ENCODE measurements at places on chromosomes 7 and 10.

DNA sequence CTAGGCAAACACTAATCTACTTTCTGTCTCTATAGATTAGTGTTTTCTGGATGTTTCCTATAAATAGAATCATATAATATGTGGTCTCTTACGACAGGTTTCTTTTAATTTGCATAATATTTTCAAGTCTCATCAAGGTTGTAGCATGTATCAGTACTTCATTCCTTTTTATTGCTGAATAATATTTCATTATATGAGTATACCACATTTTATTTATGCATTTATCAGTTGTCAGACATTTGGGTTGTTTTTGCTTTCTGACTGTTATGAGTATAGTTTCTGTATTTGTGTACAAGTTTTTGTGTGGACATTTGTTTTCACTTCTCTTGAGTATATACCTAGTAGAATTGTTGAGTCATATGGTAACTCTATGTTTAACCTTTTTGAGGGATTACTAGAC, 48.2 kb downstream of the SHOC2 start:
- DNase-seq = no peak

- DNase-seq = no peak
These were observed 50.1 kb upstream of the IFRD1 start for GRCh38 chr7:112400141-112400540.

GRCh38 chr7:1847260-1848001, 177.4 kb downstream of the ELFN1 start:
- no peak for DNase-seq

GRCh38 chr7:22549051-22549450, 49.1 kb upstream of the STEAP1B start:
- DNase-seq = no peak

GRCh38 chr7:116561697-116562483, 37.1 kb downstream of the CAV1 start:
- no peak for DNase-seq

DNA sequence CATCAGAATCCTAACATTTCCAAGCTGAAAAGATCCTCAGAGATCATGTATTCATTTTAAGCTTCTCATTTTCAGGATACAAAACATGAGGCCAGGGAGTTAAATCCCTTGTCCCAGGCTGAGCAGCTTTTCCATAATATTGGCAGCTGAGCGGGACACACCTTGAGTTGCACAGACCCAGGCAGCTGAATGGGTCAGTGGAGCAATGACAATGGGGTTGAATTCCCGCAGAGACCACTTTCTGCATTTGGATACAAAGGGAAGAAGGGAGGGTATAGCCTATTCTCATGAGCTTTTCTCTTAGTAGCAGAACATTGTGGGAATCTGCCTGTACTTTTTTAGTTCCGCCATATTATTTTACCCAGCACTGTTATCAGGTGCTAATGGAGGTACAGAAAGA, 49.5 kb downstream of the PRR15 start:
- no peak for DNase-seq

DNA sequence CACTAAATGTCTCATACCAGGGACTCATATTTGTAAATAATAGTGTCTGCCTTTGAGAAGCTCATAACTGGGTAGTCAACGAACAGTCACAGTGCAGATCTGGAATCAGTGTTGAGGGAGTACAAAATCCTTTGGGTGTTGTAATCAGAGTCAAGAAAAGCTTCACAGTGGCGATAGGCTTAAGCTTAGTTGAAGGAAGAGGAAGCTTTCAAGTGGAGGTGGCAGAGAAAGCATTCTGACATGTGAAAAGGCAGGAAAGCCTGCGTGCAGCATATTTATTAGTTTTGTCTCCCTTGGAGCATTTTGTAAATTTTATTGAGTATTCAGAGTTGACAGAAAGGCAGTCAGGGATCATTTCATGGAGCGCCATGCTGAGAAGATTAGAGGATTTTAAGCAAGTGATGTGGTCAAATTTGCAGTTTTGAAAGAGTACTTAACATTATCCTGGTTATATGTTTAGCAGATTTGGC, 104.9 kb downstream of the ADK start:
- DNase-seq = no peak

DNA sequence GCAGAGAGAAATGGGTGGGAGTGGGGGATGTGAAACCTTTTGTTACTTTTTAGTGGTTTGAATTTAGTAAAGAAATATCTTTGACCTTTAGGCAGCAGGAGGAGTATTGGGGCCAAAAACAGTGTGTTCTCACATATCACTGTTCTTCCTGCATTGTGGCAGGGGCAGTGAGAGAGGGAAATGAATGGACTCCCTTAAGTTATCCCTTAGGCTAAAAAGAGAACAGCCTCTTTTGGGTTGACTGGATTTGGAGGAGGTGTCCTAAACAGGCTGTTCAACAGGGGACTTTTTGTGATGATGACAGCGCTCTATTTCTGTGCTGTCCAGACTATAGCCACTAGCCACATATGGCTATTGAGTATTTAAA, 22.3 kb downstream of the ZNF775 start:
- DNase-seq = no peak

DNA sequence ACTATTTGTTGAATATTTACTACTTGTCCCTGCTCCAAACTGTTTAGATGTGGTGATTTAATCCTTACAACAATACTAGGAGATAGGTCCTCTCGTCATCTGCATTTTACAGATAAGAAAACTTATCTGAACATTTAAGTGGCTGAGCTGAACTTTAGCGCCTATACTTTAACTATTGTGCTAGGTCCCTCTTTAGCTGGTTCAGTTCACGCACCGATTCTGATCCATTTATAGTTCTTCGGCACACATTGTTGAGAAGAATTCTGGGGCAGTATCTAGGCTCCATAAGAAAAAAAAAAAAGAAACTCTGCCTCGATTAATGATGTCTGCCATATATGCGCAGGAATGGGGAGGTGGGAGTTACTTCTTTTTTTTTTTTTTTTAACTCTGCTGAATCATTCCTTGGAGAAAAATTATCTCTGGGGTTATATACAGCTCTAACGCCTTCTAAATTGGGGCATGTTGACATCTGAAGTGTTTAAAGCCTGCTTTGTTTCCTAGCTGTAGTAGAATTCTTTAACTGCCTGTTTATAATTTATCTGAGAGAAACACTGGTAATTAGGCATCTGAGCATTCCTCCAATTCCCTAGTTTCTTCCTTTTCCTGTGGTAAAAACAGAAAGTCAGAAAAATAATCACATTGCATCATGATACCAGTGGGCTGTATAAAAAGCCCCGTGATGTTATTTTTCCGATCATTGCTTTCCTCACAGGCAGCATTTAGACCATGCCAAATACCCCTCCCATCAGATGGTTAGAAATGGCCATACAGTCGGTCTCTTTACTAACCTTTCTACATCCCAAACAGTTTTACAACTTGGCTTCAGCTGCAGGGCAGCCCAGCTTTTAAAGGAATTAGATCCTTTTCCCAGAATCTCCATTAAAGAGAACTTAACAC, 98.5 kb upstream of the KDM7A start:
- DNase-seq = no peak

GRCh38 chr7:39415091-39415787, 151.0 kb upstream of the YAE1 start:
- DNase-seq = no peak

GRCh38 chr7:90181485-90181884, 27.2 kb downstream of the STEAP1 start:
- DNase-seq = no peak

- DNase-seq = no peak
These were observed 123.2 kb upstream of the KLF6 start for GRCh38 chr10:3908183-3908582.

DNA sequence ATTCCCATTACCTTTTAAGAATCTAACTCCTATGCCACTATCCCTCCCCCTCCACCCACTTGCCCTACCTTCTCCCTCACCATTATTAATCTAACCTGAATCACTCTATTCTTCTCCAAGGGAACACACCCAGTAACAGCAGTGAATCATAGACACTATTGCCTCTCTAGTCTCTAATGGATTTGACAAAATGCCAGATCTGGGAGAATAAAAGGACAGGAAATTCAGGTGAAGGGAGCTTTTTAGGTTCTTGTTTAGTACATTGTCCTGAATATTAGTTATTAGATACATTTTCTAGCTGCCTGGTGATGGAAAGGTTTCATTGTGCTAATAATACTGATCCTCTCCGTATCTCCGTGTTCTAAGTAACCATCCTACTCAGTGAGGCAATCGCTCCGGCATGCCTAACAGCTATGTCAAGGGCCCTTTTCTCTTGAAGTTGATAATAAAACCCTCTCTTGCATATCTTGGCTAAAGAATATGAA, 4.1 kb upstream of the SFR1 start:
- no peak for DNase-seq

- DNase-seq = no peak
These were observed 271.3 kb downstream of the TYW1 start for GRCh38 chr7:67267914-67268313.

DNA sequence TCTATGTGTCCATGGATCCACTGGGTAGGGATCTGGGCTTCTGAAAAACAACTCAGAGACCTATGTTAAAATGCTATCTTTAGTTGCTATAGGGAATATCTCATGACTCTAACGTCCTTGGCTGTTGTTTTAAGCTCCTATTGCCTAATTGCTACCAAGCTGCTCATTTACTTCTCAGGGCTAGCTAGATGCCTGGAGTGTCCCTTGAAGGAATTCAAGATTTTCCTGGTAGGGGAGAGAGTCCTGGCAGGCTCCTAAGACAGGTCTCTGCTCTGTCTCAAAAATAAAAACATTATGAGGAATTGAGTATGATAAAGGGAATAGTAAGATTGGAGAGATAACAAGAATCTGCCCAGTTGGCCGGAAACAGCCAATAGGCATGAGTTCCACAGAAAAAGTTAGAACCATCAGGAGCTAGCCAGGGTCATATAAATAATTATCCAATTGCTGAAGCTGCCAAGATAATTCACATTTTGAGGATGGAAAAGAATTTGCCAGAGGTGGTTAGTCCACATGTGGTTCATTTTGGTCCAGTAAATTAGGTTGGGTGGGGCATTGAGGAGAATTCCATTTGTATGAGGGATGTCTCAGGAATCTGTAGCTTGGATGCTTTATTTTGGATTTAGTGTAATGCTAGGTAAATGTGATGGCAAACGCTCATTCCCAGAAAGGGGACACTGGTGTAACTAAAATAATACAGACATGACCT, 362.7 kb upstream of the VSTM2A start:
- DNase-seq = no peak

GRCh38 chr7:82204694-82205093, 238.9 kb downstream of the CACNA2D1 start:
- DNase-seq = no peak

GRCh38 chr7:7122033-7122478, 60.3 kb upstream of the C1GALT1 start:
- DNase-seq = no peak

DNA sequence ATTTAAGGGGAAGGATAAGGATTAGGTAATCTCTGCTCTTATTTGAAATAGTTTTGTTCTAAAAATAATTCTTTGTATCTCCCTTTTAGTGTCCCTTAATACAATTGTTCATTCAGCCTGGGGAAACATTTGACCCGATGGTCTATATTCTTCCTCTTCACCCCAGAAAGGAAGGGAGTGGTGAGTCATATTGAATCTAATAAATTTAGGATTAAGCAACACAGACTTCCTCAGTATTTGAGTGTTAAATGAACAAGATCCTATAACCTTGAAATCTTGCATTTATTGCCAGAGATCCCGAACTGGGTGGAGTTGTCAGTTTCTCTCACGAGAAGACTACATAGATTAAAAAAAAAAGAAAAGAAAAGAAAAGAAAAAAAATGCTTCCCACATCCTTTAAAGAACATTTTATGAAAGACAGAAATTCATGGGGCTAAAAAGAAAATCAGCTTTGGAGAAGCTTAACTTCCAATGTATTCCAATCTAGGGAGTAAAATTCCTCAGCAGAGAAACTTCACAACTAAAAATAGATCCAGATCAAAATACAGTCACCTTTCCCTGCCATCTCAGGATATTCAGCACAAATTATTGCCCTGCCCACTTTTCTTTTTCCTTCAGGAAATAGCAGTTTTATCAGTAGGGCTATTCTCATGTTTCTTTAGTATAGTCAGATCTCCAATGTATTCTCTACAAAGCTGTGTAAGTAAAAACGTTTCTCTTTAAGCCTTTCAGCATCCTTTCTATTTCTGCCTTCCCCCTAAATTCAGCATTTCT, 82.2 kb downstream of the SEMA3D start:
- no peak for DNase-seq

GRCh38 chr7:77202481-77202976, 2.9 kb upstream of the FGL2 start:
- DNase-seq = no peak

DNA sequence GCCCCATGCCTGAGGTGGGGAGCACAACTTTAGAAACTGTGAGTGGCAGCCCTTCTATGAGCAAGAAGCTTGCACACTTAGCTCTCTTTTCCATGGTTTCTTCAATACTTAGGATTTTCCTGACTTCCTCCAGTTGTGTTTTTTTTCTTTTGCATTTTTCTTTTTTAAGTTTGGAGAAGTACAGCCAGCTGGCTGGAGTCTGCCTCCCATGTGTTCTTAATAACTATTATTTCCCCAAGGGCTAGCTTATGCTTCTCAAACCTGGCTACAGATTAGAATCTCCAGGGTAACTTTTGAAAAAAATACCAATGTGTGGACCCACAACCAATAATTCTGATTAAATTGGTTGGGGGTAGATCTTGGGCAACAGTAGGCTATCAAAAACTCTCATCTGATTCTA, 37.4 kb upstream of the MEOX2 start:
- DNase-seq = no peak

DNA sequence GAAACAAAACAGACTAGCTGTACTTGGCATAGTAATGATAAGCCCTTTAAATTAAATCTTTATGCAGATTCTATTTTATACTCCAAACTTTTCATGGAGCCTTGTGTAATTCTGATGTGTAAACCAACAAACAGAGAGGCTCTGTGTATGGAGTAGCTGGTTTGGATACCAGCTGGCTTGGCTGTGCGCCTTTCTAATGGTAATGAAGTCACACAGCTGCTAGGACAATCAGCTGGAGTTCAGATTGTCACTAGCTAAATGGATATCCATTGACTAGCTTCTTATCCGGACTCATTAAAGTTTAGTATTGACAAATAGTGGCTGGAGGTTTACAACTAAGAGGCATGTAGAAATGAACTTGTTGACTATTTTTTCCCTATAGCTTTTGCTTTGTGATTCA, 398.4 kb downstream of the DGKB start:
- DNase-seq = no peak

DNA sequence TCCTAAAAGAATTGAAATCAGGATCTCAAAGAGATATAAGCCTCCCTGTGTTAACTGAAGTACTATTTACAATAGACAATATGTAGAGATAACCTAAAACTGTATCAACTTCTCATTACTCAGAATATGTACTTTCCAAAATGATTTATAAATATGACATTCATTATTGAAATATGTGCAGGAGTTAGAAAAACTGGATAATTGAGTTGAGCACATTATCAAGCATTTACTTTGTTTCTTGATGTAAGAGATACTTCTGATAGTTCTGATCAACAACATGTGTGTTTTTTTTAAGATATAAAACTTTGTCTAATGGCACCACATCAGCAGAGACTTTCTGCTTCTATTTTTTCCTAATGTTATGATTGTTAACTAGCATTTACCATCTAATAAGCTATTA, 38.2 kb downstream of the HYAL4 start:
- DNase-seq = no peak

DNA sequence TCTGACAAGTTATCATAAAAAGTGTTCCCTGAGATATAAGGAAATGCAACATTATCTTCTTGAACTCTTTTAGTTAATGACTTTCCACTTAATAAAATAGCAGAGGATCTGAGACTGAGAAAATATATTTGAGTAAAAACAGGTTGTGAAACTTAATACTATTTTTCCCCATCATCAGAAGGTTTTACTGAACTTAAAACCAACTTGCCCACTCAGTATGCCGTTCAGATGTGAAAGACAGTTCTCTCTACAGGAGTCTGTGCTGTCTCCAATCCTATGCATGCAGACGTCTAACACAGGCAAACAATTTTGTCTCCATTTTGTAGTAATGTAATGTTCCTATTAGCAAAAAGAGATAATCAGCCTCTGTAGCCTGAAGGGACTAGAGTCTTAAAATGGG, 38.2 kb upstream of the CYP2C18 start:
- no peak for DNase-seq
